ENCODE measurements at places on chromosomes 4 and X.

DNA sequence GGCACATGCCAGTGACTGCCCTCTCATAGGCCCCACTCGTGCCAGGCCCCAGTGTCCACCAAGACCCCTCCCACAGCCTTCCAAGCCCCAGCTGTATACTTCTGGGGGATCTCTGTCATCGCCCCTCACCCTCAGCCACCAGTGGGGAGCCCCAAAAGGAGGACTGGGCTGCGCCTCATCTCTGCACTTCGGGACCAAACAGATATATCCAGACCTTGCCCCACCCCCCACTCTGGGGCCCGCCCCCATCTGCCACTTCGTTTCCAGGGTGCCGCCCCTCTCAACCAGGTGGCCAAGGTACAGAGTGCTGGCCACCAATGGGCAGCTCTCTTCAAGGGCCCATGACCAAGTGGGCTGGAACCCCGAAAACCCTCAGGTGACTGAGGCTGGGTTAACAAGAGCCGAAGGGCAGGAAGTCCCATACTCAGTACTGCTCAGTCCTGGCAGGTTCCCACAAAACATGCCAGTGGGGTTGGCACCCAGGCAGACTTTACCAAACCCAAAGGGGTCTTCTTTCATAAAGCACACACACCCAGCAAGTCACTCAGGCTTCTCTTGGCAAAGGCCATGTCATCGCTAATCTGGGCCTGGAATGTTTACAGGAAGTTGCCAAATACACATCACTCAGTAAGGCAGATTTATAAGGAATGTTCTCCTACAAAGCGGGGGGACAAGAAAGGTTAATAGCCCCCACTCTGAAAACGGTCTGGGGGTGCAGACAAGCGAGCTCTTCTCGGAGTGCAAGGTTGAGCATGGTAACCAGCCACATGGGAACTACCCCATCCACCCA, 4.4 kb downstream of the ZFYVE28 start:
- DNase-seq = no peak

GRCh38 chrX:97984641-97985040, 1100.9 kb downstream of the RPA4 start:
- DNase-seq = no peak

DNA sequence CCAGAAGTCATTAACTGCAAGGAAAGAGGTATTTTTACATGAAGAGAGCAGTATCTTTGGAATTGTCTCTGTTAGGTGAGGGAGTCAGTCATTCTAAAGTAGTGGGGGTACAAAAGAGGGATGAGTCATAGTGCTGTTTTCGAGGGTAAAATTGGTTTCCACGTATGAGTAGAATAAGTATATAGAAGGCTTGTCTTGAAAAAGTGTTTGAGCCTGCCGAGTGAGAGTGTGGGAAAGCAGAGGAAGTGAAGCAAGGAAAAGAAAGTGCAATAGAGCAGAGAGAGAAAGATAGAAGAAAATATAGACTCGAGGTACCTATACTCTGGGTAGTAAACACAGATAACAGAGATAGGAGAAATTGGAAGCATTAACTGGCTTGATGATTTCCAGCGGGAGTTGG, 696.4 kb downstream of the DMD start:
- no peak for DNase-seq

DNA sequence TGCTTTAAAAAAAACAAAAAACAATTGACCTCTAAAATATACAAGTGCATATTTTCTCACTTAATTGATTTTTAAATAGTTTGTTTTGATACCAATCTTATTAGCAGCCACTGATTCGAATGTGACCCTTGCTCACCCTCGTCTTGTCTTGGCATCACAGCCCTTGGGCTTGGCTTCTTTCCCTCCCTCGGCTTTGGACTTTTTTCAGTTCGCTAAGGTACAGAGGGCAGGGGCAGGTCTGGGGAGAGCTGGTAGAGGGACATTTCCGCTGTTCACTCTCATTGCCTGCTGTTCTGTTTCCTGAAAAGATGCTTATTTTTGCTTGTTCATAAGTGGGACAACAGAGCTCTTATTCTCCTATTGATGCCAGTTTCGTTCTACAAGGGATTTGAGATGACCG, 88.5 kb upstream of the RPS6KA3 start:
- DNase-seq = no peak

DNA sequence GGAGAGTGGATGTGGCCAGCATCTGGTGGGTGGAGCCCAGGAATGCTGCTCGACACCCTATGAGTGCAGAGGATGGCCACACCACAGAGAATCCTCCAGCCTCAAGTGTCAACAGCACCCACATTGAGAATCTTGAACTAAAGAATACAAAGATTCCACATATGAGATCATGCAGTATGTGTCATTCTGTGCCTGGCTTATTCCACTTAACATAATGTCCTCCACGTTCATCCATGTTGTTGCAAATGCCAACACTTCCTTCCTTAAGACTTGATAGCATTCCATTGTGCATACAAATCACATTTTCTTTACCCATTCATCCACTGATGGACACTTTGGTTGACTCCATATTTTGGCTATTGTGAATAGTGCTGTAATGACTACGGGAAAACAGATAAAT, 145.8 kb downstream of the PRKX start:
- no peak for DNase-seq

GRCh38 chr4:112511093-112511802, 4.7 kb downstream of the NEUROG2 start:
- no peak for DNase-seq

DNA sequence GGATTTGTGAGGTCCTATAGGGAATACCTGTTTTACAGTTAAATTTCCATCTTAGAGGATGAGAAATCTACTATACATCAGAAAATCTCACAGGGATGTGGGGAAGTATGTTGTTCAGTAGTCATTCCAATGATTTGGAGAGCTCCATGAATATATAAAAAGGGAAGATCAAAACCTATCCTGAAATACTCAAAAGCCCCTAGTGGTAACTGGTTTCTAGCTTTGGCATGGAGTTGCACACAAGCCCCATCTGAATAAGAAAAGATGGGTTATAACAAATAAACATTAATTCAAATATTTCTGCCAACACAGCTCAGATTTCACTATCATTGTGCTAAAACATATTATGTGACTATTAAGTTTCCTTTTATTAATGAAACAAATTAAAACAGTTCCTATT, 101.6 kb downstream of the FBXO8 start:
- no peak for DNase-seq

GRCh38 chr4:72987741-72988729, 81.5 kb downstream of the COX18 start:
- no peak for DNase-seq

DNA sequence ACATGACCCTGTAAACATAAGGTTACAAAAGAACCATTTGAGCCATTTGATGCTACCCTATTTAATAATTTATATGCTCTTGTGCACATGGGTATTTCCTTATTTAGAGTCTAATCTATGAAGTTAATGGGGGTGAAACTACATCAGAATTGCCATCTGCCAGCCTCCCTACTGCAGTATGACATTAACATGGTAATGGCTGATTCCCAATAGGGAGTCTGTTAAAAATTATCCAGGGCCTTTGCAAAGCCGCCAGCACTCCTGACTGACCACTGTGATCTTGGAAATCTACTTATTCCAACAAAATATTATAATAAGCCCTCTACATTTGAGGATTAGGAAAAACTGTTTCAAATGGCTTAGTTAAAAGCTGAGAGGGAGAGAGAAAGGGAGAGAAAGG, 153.7 kb downstream of the CLCN4 start:
- no peak for DNase-seq

DNA sequence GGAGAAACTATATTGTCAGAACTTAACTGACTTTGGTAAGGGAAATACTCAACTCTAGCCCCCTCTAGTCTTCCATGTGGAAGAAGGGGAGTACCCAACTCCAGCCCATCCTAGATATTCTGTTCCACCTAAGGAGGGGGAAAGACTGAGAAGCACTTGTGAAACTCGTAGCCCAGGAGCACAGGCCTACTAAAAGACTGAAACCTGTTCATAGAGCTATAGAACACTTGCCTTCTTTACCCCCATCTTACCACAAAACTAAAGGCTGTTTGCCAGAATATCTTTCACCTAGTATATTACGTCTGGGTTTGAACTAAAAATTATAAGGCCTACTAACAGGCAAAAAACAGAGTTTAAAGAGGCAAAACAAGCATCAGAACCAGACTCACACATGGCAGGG, 15.5 kb downstream of the CLDN22 start:
- DNase-seq = no peak
